ENCODE measurements at places on chromosomes 1 and 21.
A peak's percentile ranks its signal among the peaks of the same experiment; 100 is the strongest.

- no peak for DNase-seq
Measured at GRCh38 chr1:239516579-239516978, 130.2 kb downstream of the CHRM3 start.

- DNase-seq, result no peak
Measured at GRCh38 chr1:39800471-39800835, 11.8 kb upstream of the BMP8B start.

- peak; percentile 34 for DNase-seq
Measured at GRCh38 chr1:83999316-83999819, 436 bp upstream of the TTLL7 start.

- DNase-seq, result no peak
Measured at GRCh38 chr1:172292840-172293239, 127.6 kb upstream of the C1orf105 start.

- DNase-seq, result no peak
Measured at GRCh38 chr1:15609631-15610030, 7.6 kb upstream of the DDI2 start.

- no peak for DNase-seq
Measured at GRCh38 chr1:87683196-87683956, 354.7 kb downstream of the LMO4 start.

GRCh38 chr1:87495147-87495546 lies 166.5 kb downstream of the LMO4 start:
- no peak for DNase-seq

DNA sequence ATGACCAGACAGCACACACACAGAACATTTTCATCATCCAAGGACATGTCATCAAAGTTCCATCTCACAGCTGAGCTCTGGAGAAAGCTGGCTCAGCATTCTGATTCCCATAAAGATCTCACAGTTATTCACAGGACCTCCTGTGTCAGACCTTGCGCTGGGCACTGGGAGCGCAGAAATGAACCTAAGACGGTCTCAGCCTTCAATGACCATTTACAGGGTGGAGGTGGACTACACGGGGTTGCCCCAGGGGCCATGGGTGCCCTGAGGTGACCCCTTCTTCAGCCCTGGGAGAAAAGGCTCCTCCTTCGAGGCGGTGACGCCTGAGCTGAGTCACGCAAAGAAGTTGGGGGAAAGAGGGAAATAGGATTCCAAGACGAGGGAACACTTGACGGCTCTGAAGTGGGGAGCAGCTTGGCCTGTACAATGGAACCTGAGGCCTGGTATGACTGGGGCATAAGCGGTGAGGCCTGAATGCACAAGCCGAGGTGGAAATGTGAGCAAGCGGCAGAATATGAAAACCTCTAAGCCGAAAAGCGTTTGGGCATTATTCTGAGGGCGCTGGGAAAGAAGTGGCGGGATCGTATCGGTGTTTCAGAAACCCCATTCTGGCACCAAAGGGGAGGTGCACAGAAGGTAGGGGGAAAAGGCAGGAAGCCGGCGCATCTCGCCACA lies 797 bp downstream of the CC2D1B start:
- no peak for DNase-seq

DNA sequence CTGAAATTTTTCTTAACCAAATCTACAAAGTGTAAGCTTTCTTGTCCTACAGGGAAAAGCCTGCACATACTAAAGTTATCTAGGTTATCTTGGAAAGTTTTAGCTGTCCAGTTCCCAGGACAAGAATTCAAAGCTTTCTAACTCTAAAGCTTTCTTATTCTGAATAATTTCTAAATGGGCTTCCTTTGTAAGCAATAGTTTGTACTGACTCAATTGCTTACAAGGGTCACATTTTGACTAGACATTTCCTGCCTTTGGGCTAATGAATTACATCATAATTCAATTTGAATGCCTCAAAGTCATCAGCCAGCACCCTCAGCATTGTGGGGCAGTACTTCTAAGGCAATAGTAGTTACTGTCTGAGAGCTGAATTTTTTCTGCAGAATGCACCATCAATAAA lies 223.0 kb downstream of the LTN1 start:
- DNase-seq, result no peak

- no peak for DNase-seq
Measured at GRCh38 chr1:3495776-3496745, 41.6 kb downstream of the ARHGEF16 start.

DNA sequence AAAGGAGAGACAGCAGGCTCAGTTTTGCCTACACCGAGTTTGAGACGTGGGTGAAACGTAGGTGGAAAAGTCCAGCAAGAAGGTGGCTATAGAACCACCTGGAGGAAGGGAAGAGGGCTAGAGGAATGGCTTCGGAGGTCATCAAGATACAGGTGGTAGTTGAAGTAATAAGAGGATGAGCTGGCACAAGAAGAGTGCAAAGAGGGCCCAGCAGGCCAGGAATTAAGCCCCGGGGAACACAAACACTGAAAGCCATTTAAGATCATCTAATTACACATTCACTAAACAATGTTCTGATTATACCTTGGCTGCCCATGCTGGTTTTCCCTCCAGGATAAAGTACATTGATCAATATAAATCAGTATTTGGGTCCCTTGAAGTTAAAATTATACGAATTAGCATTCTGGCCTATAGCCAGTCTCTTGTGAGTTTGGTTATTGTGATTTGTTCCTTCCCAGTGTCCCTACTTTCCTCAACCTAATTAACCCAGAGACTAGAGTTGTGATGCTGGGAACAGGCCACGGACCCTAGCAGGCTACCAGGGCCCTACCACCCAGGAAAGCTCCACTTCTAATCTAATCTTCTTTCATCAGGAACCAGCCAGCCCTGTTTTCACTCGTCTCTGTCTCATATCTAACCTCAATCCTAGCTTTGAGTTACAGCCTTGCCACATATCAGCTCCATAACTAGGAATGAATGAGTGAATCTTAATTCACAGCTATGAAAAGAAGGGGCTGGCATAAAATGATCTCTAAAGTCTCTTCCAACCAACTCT lies 26.4 kb upstream of the PPP1R15B start:
- no peak for DNase-seq

GRCh38 chr21:29616209-29616751 lies 317.6 kb downstream of the BACH1 start:
- no peak for DNase-seq

DNA sequence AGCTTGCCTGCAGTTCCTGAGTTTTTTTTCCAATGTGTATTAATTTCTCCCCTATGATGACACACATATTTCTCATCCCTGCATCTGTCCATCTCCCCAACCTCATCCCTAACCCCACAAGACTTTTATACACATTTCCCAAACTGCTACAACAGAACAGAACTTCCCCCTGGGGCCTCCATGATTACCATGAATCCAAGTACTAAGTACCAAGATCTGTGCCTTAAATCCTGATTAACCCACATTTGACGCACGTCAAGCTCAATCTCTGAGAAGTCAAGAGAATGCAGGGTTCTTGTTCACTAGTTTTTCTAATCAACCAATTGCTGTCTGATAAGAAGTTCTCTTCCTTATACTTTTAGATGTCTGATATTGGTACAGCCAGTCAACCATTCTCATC lies 9.7 kb downstream of the HMGN1 start:
- no peak for DNase-seq

DNA sequence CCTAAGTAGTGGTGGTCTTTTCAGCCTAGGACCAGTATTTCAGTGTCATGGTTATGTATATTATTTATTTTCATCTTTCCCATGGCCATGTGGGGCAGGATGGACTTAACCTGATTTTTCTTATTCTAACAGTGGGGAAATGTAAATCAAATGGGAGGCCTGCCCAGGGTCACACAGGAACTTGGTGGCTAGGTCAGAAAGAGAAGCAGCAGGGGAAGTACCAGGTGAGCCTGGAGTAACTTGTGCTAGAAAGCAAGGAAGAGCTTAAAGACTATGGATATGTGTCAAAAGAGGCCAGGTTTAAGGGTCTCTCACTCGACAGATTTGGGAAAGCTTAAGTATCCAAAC lies 936 bp downstream of the ZFP69B start:
- no peak for DNase-seq

DNA sequence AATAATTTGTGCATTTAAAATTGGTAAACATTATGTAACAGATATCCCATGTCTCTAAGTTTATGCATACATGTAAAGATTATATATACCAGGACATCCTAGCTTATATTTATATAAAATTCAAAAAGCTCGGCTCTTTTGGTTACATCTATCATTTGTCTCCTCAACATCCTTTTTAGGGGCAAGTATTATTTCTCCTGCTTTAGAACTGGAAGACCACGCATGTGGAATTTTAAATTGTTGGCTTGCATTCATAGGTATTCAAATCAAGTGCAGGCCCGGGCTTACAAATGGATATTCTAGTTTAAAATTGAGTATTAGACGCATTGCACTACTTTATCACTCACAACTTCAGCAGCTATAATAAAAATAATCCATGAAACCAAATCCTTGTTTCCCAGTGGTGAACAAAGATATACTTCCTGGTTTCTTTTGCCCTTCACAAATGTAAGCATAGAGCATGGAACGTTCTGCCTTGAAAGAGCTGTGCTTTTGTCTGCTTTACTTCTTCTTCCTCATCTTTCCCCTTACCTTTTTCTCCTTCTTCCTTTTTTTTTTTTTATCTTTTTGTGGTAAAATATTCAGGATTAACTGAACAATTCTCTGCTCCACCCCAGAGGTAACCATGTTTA lies 57.1 kb downstream of the DDAH1 start:
- DNase-seq, result no peak
